ENCODE measurements at places on chromosomes 12 and 14.

GRCh38 chr12:122840580-122841513, 5.6 kb downstream of the HIP1R start:
- DNase-seq: no peak

DNA sequence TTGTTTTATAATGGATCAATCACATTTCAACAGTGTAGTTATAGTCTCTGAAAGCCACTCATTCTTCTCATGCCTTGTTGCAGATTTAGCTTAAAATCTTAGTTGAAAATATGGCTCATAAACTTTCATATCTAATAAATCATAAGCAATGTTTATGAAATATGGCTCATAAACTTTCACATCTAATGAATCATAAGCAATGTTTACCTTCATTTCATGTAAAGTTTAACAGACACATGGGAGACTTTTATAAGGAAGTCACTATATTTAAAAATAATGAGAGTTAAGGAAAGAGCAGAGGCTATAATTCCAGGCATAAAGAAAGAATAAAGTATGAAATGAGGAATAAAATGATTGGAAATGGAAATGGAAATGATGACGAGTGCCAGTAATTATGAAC, 1042.1 kb downstream of the FSCB start:
- no peak for DNase-seq

GRCh38 chr14:64109819-64110554, 184.2 kb downstream of the ESR2 start:
- DNase-seq: no peak

DNA sequence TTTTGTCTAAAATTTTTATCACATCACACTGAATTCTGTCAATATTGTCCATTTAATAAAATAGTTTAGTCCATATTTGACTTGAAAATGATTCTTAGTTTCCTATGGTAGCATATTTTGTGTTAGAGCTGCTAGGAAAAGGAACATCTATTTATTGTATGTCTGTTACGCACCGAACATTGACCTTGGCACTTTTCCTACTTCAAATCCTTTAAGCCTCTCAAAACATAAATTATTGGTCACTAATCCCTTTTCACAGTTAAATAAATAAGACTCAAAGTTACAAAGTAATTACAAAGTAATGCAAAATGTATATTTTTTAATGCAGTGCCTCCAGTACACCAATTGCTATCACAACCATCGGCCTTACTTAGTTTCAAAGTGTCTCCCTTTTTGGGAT, 28.5 kb downstream of the DCN start:
- no peak for DNase-seq

DNA sequence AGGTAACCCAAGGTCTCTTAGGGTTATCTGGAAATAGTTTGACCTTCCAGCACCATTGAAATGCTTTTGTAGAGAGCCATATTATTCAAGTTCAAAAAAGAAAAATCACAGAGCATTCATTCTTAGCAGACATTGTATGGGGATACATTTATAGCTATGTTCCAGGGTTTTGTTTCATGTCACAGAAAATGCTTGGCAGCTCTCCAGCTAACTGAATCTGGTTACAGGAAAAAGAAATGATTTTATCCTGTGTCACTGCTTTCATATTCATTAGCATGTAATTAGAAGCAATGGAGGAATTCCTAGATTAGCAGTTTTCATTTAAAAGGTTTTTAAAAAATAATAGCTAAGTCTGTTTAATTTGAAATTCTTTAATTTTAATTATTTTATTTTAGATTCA, 78.9 kb downstream of the SNAPC1 start:
- DNase-seq: no peak

DNA sequence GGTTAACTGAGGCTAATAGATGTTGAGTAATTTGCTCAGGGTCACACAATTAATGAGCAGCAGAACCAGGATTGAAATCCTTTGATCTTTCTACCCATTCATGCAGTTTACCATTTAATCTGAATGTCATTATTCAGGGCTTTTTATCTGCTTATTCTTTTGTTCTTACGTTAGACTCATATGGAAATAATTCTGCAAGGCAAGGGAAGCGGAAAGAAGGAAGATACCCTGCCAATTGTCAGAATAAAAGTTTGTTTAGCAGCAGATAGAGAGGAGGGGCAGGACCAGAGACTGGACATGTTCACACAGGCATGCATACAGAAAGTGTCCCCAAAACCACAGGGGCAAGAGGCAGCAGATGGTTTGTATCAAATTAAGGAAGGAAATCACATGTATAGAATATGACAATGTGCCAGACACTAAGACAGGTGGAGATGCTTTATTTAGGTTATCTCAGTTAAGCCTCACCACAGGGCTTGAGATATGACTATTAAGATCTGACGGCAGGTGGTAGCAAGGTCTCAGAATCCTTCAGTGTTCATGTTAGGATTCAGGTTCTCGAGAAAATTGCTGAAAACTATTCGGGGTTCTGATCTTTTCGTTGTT, 29.8 kb downstream of the BRMS1L start:
- peak; percentile 18 for DNase-seq

DNA sequence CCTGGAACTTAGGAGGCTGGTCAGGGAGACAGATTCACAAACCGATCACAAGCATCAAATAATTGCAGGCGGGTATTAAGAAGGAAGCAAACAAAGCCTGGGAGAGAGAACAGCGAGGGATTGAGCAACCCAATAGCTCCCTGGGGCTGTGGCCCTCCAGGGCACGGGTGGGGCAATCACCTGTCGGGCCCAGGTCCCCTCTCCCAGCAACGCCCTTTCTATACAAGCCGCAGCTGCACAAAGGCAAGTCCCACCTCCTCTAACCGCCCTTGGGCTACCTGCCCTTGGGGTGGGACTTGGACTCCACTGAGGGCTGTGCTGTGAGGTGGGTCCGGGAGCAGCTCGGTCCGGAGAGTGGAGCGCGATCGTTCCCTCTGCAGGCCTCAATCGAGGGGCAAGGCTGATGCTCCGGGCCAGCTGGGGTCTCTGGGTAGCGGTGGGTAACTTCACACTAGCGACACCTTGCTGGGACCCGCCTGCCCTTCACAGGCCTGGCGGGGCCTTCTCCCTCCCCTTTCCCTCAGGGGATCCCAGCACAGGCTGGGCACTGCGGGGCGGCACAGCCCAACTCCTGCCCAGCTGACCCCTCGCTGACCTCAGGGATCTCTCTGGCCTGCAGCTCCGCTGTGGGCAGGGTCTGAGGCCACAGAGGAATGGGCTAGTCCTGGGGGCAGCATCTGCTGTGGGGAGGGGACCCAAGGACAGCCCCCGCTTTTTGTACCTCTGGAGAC, 8.0 kb downstream of the PHB2 start:
- no peak for DNase-seq

GRCh38 chr12:42360747-42361403, 34.9 kb downstream of the PPHLN1 start:
- DNase-seq: no peak

GRCh38 chr12:1688086-1688710, 2.7 kb upstream of the ADIPOR2 start:
- DNase-seq: no peak

DNA sequence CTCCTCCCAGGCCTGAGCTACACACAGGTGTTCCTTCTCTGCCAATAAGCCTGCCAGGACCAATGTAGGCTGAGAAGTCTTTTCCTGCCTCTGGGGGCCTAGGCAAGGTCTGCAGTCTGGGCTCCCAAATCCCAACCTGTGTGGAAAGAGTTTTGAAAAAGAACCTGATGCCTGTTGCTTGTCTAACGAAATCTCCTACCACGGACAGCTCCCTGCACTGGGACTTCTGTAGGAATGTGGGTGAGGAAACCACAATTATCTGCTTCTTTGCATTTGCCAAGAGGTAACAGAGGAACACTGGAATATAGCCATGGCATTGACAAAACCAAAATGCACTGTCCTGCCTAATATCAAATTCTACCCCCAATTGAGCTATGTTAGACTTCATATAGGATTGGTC, 877.0 kb upstream of the TMEM132C start:
- DNase-seq: no peak

- no peak for DNase-seq
Observed at GRCh38 chr12:15819644-15820437, 30.7 kb upstream of the EPS8 start.

DNA sequence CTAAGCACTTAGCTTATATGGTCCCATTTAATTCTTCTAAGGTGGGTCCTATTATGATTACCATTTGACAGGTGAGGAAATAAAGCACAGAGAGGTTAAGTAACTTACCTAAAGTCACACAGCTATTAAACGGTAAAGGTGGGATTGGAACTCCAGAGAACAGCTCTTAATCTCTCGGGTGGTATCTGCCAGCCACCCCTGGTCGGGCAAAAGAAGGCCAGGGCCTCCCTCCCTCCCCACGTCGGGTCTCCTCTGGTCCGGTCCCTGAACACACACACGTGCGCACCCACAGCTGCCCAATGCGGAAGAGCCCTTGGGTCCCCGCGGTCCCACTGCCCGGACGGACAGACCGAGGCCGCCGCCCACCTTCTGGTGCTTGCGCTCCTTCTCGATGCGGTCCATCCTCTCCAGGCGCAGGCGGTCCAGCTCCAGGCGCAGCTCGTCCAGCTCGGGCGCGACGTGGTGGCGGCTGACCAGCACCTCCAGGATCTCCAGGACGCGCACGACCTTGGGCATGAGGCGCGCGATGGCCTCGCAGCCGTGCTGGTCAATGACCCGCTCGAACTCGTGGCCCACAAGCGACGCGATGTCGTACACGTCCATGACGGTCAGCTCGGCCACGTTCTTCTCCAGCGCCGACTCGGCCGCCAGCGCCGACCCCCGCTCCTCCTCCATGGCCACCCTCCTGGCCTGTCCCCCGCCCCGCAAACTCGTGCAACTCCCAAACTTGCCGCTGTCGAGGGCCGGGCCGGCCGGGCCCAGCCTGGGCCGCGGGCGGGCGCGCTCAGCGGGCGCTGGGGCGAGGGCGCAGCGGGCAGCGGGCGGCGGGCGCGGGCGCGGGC, 490 bp downstream of the RILPL1 start:
- peak; percentile 53 for DNase-seq

GRCh38 chr12:43444940-43445564, 107.0 kb downstream of the ADAMTS20 start:
- peak; percentile 80 for DNase-seq

GRCh38 chr12:113048716-113049127, 7.8 kb upstream of the DTX1 start:
- DNase-seq: peak; percentile 91
